ENCODE measurements at places on chromosomes 6 and 20.

DNA sequence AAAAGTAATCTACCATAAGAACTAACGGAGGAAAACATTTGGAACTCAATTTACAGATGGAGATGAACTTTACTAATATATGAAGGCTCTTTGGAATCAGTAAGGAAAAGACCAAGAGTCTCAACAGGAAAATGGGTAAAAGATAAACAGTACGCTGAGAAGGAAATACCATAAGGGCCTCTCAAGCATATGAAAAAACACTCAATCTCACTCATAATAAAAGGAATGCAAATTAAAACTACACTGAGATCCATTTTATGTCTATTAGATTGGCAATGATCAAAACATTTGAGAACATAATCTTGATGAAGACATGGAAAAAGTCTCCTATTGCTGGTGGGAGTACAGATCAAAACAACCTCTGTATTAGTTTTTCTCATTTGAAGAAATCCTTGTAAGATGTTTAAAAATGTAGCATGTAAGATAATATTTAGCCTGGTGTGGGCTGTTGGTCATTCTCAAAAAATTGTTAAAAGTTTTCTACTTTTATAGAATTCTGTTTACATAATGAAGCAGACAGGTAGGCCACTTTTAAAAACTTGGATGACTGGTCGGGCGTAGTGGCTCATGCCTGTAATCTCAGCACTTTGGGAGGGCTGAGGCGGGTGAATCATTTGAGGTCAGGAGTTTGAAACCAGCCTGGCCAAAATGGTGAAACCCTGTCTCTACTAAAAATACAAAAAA is 14.5 kb downstream of the REV3L start:
- no peak for DNase-seq

DNA sequence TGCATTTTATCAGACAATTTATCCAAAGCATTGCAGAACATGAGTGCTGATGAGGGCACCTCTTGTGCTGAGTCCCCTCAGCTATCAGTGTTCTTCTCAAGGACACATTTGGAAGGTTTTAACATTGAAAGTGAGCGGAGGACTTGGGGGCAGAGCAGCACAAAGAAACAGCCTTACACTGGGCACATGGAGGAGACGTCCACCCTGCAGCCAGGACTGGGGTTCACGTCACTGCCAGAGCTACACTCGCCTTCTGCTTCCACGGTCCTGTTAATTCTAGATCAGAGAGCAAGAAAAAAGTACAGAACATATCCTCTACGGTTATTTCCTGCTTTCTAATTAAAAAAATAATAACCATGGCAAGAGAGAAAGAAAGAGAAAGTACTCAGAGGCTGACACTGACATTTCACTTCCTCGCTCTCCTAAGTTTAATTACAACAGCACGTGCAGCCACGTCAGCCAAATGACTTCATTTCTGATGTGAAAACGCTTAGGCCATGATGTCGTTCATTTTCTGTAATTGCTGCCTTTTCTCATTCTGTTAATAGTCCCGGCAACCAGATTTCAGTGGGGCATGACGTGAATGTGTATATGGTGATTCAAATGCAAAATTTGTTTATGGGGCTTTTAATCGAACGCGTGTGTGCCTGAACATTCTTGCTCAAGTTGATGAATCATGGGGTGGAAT is 5.1 kb downstream of the PRND start:
- DNase-seq = peak; percentile 93

DNA sequence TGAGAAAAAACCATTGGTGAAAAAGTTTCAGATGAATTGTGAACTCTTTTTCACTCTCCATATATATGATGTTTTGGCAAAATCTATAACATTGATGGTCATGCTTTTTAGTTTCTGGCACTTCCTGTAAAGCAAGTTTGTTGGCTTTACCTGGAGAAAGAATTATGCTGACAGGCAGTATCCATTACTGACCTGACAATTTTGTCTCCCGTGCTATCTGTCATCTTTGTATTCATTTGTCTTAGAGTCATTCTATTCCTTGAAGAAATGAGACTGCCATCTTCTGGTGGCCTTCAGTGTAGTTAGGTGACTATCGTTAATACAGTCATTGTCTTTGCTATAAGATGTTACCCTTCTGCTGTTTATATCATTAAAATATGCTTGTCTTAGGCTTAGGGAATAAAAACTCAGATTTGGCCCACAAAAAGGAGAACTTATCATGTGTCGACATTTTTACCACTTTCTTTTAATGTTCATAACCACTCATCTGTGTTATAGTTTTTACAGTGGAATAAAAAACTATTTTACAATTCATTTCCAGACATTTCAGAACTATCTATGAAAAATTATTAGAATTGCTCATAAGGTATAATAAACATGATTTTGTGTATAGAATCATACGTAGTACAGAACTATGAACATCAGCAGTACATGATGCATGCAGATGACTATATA is 707.0 kb downstream of the EPM2A start:
- DNase-seq = peak; percentile 51

- no peak for DNase-seq
These were observed 53.0 kb downstream of the SASH1 start for GRCh38 chr6:148395583-148396101.

DNA sequence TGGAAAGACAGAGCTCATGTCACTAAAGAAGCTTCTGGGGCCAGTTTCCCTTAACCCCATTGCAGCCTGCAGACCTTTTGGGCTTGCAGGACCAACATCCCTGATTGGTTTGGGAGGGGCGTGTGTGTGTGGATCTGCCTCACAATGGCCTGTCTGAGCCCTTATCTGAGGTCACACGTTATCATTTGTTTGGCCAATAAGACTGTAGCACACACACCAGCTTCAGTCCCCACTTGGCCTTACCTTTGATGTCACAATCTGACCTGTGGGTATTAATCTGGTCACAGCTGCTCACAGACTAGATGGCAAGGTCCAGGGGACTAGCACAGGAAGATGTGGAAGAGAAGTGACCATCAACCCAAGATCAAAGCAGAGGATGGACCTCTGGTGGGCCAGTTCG is at the start of gene SCP2D1:
Gene SCP2D1, plus strand, starts transcription at position 301 of the 400 bp plus-strand sequence. Its CDS starts 33 bp downstream, at position 334.
- no peak for DNase-seq

GRCh38 chr6:123745895-123746294 is 57.8 kb upstream of the NKAIN2 start:
- DNase-seq = peak; percentile 64

GRCh38 chr6:170447561-170447930 is 105.6 kb downstream of the PSMB1 start:
- no peak for DNase-seq

DNA sequence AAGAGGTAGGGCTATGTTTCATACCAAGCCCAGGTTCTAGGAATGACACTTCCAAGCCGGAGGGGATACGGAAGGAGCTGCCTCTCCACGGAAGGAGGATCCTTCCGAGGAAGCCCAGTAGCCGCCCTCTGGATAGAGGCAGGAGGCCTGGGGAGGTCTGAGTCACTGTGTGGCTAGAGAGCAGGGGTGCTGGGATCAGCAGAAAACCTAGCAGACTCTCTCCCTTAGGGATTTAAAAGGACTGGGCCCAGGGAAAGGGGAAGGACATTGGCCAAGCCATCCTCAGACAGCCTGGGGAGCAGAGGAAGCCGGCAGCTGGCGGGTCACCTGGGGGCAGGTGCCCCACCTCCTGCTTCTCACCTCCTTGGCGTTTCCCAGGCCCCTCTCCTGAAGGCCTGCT is 36.6 kb upstream of the NFATC2 start:
- peak; percentile 69 for DNase-seq

DNA sequence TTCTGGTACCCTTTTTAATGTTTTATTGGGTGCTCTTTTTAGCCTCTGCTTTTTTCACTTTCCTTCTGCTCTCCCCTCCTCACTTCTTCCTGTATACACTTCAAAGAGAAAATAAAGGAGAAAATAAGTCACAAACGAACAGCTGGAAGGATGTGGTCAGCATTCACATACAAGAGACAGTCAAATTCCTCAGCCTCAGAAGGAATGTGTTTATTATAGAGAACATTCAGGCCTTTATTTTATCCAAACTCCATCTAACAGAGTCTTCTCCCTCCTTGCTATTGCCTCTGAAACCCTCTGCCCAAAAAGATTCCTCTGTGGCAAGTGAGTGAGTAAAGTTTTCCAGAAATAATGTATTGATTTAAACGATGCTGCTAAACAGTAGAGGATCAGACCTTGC is 490.4 kb downstream of the FRK start:
- peak; percentile 3 for DNase-seq

- no peak for DNase-seq
These were observed 131.7 kb upstream of the MLIP start for GRCh38 chr6:53979468-53980067.

- no peak for DNase-seq
These were observed 50.2 kb downstream of the TMEM242 start for GRCh38 chr6:157272866-157273755.

- DNase-seq = peak; percentile 53
These were observed 124.5 kb downstream of the MRPL14 start for GRCh38 chr6:44002593-44003344.

DNA sequence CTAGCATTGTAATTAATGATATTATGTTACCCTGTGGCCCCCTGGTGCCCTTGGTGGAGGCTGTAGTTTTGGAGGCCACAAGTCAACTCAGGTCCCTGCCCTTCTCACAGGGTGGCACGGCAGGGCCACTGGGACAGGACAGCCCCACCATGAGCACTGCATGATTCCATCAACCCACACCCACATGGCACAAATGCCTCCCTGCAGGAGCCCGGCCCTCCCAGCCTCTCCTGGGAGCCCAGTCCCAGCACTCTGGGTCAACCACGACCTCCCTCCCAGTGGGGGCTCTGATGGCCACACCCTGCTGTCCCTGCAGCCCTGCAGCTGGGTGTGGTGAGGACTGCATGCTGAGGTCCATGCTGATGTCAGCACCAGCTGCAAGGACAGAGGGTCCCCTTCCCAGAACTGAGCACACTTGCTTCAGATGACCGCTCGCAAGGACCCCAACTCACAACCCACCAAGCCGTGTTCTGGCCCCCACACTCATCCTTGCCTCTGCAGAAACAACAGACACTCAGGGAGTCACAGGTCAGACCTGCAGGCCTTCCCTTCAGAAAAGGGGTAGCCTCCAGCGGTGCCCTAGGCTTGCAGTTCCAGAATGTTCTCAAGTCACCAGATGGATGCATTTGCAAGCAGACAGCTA is 15.7 kb upstream of the CST7 start:
- no peak for DNase-seq

GRCh38 chr20:58448958-58449357 is 59.9 kb downstream of the VAPB start:
- no peak for DNase-seq

DNA sequence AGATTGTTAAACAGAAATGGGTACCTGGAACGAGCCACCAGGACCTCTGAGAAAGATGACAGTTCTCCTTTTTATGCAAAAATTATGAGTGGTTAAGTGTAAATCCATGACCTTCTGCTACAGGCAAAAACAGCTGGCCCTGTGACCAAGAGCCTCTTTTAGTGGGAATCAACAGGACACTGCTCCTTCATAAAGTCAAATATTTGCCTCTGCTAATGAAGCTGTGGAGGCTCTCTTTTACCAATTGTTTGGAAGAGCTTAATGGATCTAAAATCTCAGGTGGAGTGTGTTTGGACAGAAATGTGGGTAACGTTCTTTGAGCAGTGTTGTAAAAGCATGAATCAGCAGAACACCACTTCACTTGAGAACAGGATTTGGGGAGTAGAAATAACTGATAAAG is 117.5 kb upstream of the PCSK2 start:
- DNase-seq = no peak

DNA sequence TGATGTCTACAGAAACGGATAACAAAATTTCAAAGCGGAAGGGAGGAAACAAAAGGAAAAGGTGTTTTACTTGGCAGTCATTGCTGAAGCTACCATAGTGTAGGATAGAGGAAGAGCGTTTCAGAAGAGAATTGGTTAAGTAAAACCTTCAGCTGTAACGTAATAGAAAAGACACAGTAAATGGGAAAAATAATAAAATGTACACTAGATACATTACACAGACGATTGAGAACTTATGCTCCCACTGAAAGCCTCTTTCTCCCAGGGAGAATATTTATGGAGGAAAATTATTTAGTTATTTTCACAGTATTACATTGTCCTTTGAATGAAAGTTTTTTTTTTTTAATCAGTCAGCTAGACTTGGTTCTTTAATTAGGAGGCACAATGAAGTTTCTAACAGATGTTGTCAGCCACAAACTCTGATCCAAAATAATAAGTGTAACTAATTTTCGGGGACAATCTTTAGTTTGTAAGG is 90.7 kb upstream of the PRDM1 start:
- DNase-seq = peak; percentile 42

GRCh38 chr20:34163307-34163706 is 51.3 kb upstream of the EIF2S2 start:
- no peak for DNase-seq

DNA sequence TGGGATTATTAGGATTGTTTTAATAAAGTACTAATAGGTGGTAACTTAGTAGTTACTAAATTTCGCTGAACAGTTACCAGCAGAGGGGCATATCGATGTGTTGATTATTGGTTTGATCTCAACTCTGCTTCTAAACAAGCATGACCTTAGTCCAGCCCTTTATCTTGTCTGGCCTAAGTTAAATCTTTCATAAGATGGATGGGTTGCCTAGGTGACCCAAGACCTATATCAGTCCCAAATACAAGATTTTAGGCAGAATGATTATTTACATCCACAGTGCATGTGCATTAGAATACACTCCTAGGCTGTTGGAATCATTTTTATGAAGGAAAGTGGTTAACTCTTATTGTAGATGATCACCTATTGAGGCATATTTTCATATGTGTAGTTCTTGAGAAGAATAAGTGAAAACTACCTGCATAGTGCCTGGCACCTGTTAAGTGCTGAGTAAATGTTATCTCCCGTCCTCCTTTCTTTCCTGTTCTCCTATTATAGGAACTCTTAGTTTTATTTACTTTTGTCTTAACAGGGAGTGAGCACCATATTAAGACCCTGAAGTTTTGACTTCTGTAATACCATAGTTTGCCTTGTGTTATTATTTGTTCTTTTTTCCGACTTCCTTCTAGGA is 1.1 kb downstream of the HSF2 start:
- no peak for DNase-seq

DNA sequence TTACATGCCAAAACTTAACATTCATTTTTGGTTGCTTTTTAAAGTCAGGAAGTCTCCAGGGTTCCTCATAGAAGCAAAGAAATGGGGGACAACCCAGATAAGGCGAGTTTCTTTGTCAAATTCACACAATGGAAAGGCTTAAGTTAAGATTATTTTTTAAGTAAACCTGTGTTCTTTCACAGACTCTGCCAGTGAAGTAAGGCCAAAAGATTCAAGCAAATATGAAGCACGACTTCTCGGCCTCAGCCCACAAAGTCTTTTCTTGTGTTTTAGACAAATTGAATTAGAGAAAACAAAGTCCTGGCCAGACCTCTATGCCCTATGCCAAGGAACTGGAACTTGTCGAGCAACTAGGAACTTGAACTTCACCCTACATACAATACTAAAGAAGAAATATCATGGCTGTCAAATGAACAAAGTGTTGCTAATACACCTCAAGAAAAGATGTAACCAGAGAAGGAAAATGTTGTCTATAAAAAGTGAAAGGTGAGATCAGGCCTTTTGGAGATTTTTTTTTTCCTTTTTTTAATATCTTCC is 540.0 kb upstream of the JARID2 start:
- peak; percentile 59 for DNase-seq

GRCh38 chr20:45355209-45356084 is 7.2 kb upstream of the SDC4 start:
- peak; percentile 80 for DNase-seq

GRCh38 chr6:453152-453551 is 61.6 kb downstream of the IRF4 start:
- no peak for DNase-seq

Data from fibroblast of lung (primary cell).